ENCODE measurements at places on chromosomes 7 and 10.

GRCh38 chr10:7525314-7526016 is 114.6 kb upstream of the SFMBT2 start:
- H3K4me1 ChIP-seq: peaks cover 2% of the 10 kb centered on the region
- H3K27ac ChIP-seq: no peak overlapping the region
- no peaks in the 10 kb centered on the region for H3K36me3 ChIP-seq
- peak; percentile 63 for DNase-seq
- H3K4me3 ChIP-seq: peak overlapping the region; percentile 27
- peaks cover 8% of the 10 kb centered on the region for H3K27me3 ChIP-seq

- H3K4me3 ChIP-seq: no peak overlapping the region
- no peaks in the 10 kb centered on the region for H3K27me3 ChIP-seq
- no peak for DNase-seq
- peaks cover 4% of the 10 kb centered on the region for H3K36me3 ChIP-seq
- H3K4me1 ChIP-seq: peaks cover 3% of the 10 kb centered on the region
- H3K27ac ChIP-seq: no peak overlapping the region
These were observed 210.2 kb downstream of the TAX1BP1 start for GRCh38 chr7:27950123-27950522.

- peaks cover 20% of the 10 kb centered on the region for H3K36me3 ChIP-seq
- no peak overlapping the region for H3K27ac ChIP-seq
- peaks cover 24% of the 10 kb centered on the region for H3K4me1 ChIP-seq
- DNase-seq: no peak
- peak overlapping the region; percentile 51 for H3K4me3 ChIP-seq
These were observed 7.3 kb downstream of the ATP6V1F start for GRCh38 chr7:128869944-128870285.

DNA sequence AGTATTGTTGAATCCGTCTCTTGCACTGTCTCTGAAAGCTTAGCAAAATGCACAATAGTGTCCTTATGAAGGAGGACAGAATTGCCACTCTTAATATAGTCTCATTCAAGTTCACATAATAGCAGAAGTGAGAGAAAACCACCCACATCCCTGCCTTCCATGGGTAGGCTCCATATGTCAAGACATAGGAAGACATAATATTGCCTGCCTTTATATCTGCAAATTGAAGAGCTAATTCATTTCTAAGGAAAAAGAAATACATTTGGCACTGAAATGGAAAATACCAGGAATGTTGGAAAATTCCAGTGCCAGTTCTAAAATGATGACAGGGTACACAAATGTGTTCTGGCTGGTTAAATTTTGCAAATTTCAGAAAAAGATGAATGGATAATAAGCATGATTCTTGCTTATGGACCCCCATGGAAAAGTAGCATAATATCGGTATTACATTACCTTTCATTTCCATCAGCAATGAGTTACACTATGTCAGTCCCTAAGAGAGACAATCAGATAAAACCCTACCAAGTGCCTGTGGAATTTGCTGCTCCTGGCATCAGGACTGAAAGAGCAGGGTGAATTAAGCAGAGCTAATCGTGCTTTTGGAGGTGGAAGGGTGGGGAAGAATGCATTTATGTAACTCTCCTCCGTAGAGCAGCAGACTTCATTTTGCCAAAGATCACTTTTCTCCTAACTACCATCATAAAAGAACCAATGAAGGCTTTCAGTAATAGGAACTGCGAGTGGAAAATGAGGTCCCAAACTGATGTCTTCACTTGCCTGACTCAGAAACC is 312.6 kb downstream of the FGFR2 start:
- H3K27me3 ChIP-seq: no peaks in the 10 kb centered on the region
- no peak overlapping the region for H3K4me3 ChIP-seq
- no peak overlapping the region for H3K27ac ChIP-seq
- no peak for DNase-seq

DNA sequence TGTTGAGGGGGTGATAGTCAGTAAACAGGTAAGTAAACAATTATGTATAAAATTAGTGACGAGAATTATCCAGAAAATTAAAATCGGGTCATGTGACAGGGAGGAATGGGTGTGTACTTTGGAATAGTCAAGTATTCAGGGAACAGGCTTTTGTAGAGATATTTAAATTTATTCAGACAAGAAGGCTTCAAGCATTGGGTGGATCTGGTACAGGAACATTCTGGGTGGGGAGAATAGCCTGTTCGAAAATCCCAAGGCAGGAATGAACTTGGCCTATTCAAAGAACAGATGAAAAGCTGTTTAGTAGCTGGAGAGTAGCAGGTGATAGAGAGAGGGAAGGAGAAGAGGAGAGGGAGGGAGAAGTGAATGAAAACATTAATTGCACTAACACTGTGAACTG is 448.9 kb upstream of the FZD8 start:
- no peaks in the 10 kb centered on the region for H3K27me3 ChIP-seq
- H3K36me3 ChIP-seq: no peaks in the 10 kb centered on the region
- DNase-seq: no peak
- no peak overlapping the region for H3K27ac ChIP-seq

GRCh38 chr7:105675934-105676371 is 94.7 kb upstream of the EFCAB10 start:
- peaks cover 2% of the 10 kb centered on the region for H3K4me1 ChIP-seq
- H3K27ac ChIP-seq: no peak overlapping the region
- no peak for DNase-seq
- peaks cover 6% of the 10 kb centered on the region for H3K36me3 ChIP-seq
- no peaks in the 10 kb centered on the region for H3K27me3 ChIP-seq
- no peak overlapping the region for H3K4me3 ChIP-seq

GRCh38 chr10:129718548-129719414 is 245.3 kb downstream of the EBF3 start:
- H3K27me3 ChIP-seq: no peaks in the 10 kb centered on the region
- no peak overlapping the region for H3K4me3 ChIP-seq
- no peak for DNase-seq
- no peak overlapping the region for H3K27ac ChIP-seq
- peaks cover 3% of the 10 kb centered on the region for H3K4me1 ChIP-seq
- peaks cover 9% of the 10 kb centered on the region for H3K36me3 ChIP-seq

Measured in mesenchymal stem cell (in vitro differentiated cells and primary cell).